Hair follicle dermal papilla cell (primary cell): ENCODE measurements at places on chromosomes 2 and 18. TPM values are rescaled to one million over a fixed set of nuclear protein-coding genes. Genes with fewer than 3 reads are reported as not detected.

The ASXL3 gene
- total RNA-seq = 1.3 and 1.6 TPM in 2 replicates

The SERPINB4 gene
- total RNA-seq = not detected in 2 replicates

The CDH19 gene
- total RNA-seq = under 0.01 TPM in 1 of 2 replicates, not detected in the other

The PIEZO2 gene
- 49.3 and 57.1 TPM in 2 replicates for total RNA-seq

The GKN2 gene
- not detected in 2 replicates for total RNA-seq

The SNX17 gene
- total RNA-seq = 161 and 169 TPM in 2 replicates

The CROCC2 gene
- 0.49 and 0.81 TPM in 2 replicates for total RNA-seq

The HOXD9 gene
- total RNA-seq = 8.4 and 8.9 TPM in 2 replicates

The CYP26B1 gene
- 10.2 and 21.3 TPM in 2 replicates for total RNA-seq

The DLX2 gene
- 0.24 and 0.65 TPM in 2 replicates for total RNA-seq

The FAM110C gene
- total RNA-seq = under 0.01 TPM in 1 of 2 replicates, not detected in the other

The CNTNAP5 gene
- 0.12 and 0.16 TPM in 2 replicates for total RNA-seq

The C2orf66 gene
- under 0.01 and 0.12 TPM in 2 replicates for total RNA-seq

The APCDD1 gene
- total RNA-seq = 213 and 511 TPM in 2 replicates

The PER2 gene
- 11.2 and 13.5 TPM in 2 replicates for total RNA-seq

The CLEC4F gene
- total RNA-seq = not detected in 2 replicates

The GTF3C2 gene
- total RNA-seq = 29.7 and 32.4 TPM in 2 replicates

The STPG4 gene
- 0.49 TPM in 2 replicates for total RNA-seq

The REG3G gene
- not detected in 2 replicates for total RNA-seq

The IL36A gene
- not detected in 2 replicates for total RNA-seq

The GREB1 gene
- 0.12 and 0.65 TPM in 2 replicates for total RNA-seq

The RNU2-63P gene
- total RNA-seq = under 0.01 TPM in 1 of 2 replicates, not detected in the other

The RGPD3 gene
- total RNA-seq = 0.32 and 0.49 TPM in 2 replicates

The TUBA3E gene
- not detected in 2 replicates for total RNA-seq

The SLC4A5 gene
- total RNA-seq = 0.81 and 1.1 TPM in 2 replicates

The CXCR2 gene
- not detected in 2 replicates for total RNA-seq

The HJURP gene
- 2.6 and 2.8 TPM in 2 replicates for total RNA-seq

The FSHR gene
- not detected in 2 replicates for total RNA-seq

The MEP1B gene
- total RNA-seq = 0.12 TPM in 1 of 2 replicates, not detected in the other

The SLC35F6 gene
- 73.3 and 74.2 TPM in 2 replicates for total RNA-seq

The CNDP1 gene
- total RNA-seq = not detected in 2 replicates

The GATA6 gene
- under 0.01 and 0.12 TPM in 2 replicates for total RNA-seq

The RNF152 gene
- total RNA-seq = 15.4 and 21.4 TPM in 2 replicates

The TTC31 gene
- 17.0 and 19.0 TPM in 2 replicates for total RNA-seq

The HNMT gene
- total RNA-seq = 31.0 and 37.5 TPM in 2 replicates

The MRPS9 gene
- total RNA-seq = 14.3 and 16.3 TPM in 2 replicates

The TNFAIP6 gene
- 13.1 and 38.5 TPM in 2 replicates for total RNA-seq

The KCNJ13 gene
- not detected in 2 replicates for total RNA-seq

The LYPD1 gene
- total RNA-seq = under 0.01 and 0.12 TPM in 2 replicates

The ANKRD29 gene
- total RNA-seq = 9.1 and 9.6 TPM in 2 replicates
